ENCODE measurements at places on chromosomes 12 and 14. TPM values are rescaled to one million over a fixed set of nuclear protein-coding genes. Genes with fewer than 3 reads are reported as not detected.

DBX2 gene
- total RNA-seq = 0.26 TPM

AQP2 gene
- not detected for total RNA-seq

CPNE8 gene
- total RNA-seq = 37.7 TPM

HOXC4 gene
- total RNA-seq = 1.6 TPM

SMOC1 gene
- total RNA-seq = 8.0 TPM

NAA30 gene
- total RNA-seq = 40.9 TPM

RERG gene
- 38.4 TPM for total RNA-seq

DHRS2 gene
- 593 TPM for total RNA-seq

MYF6 gene
- total RNA-seq = 8.6 TPM

OR6C1 gene
- not detected for total RNA-seq

NEUROD4 gene
- total RNA-seq = 0.11 TPM

GNB3 gene
- 2.5 TPM for total RNA-seq

SMIM41 gene
- total RNA-seq = 3.4 TPM

ACSM4 gene
- not detected for total RNA-seq

FGF23 gene
- total RNA-seq = not detected

HRK gene
- 0.53 TPM for total RNA-seq

TAC3 gene
- 21.2 TPM for total RNA-seq

CFAP251 gene
- total RNA-seq = 3.0 TPM

CKAP4 gene
- 93.3 TPM for total RNA-seq

ZFHX2 gene
- total RNA-seq = 0.32 TPM

MYO1A gene
- 0.16 TPM for total RNA-seq

PRIMA1 gene
- total RNA-seq = 1.3 TPM

CD4 gene
- 11.5 TPM for total RNA-seq

CD27 gene
- total RNA-seq = 0.26 TPM

TAPBPL gene
- 11.1 TPM for total RNA-seq

PIP4P1 gene
- 11.9 TPM for total RNA-seq

TEX52 gene
- total RNA-seq = not detected

AHNAK2 gene
- total RNA-seq = 14.5 TPM

MAP1LC3B2 gene
- total RNA-seq = not detected

APOF gene
- total RNA-seq = not detected

CCDC175 gene
- 0.74 TPM for total RNA-seq

SMAGP gene
- total RNA-seq = 13.4 TPM

LDHB gene
- total RNA-seq = 356 TPM

PLCZ1 gene
- not detected for total RNA-seq

KRT3 gene
- total RNA-seq = not detected

ERP27 gene
- 27.3 TPM for total RNA-seq

PKP2 gene
- total RNA-seq = 9.7 TPM

KIF26A gene
- total RNA-seq = 8.5 TPM

SNX6 gene
- total RNA-seq = 171 TPM

GTF2A1 gene
- total RNA-seq = 44.7 TPM

DIO2 gene
- total RNA-seq = 2.4 TPM

CCDC197 gene
- not detected for total RNA-seq

LTBP2 gene
- 26.7 TPM for total RNA-seq

CAPZA3 gene
- not detected for total RNA-seq

SPTB gene
- total RNA-seq = 6.8 TPM

TSPAN11 gene
- total RNA-seq = 18.3 TPM

LUM gene
- total RNA-seq = 2,635 TPM

FBLN5 gene
- total RNA-seq = 71.3 TPM

RNF212B gene
- not detected for total RNA-seq

GPR162 gene
- 6.4 TPM for total RNA-seq

All from urinary bladder (tissue), 4 donors.